Smooth muscle cell of the pulmonary artery (primary cell): ENCODE measurements at places on chromosomes 16 and 17. TPM values are rescaled to one million over a fixed set of nuclear protein-coding genes. Genes with fewer than 3 reads are reported as not detected.

IST1 gene
- total RNA-seq = 111 and 135 TPM in 2 replicates

SLC47A2 gene
- 0.85 TPM in 1 of 2 replicates, not detected in the other for total RNA-seq

GJD3 gene
- 1.6 and 5.9 TPM in 2 replicates for total RNA-seq

SLC16A13 gene
- 0.85 and 1.1 TPM in 2 replicates for total RNA-seq

NGFR gene
- total RNA-seq = 0.33 and 0.56 TPM in 2 replicates

SCNN1B gene
- not detected in 2 replicates for total RNA-seq

BRIP1 gene
- total RNA-seq = 1.7 and 3.2 TPM in 2 replicates

FKBP10 gene
- total RNA-seq = 1,081 and 1,383 TPM in 2 replicates

TP53TG3B gene
- not detected in 2 replicates for total RNA-seq

FSCN2 gene
- total RNA-seq = 2.0 and 11.0 TPM in 2 replicates

ADAD2 gene
- total RNA-seq = not detected in 2 replicates

EPX gene
- not detected in 2 replicates for total RNA-seq

TMED6 gene
- total RNA-seq = 0.20 and 0.23 TPM in 2 replicates

TOP2A gene
- total RNA-seq = 8.0 and 37.4 TPM in 2 replicates

CSH1 gene
- not detected in 2 replicates for total RNA-seq

E4F1 gene
- 24.2 and 32.3 TPM in 2 replicates for total RNA-seq

PABPN1L gene
- total RNA-seq = not detected in 2 replicates

SGCA gene
- total RNA-seq = 16.6 and 23.8 TPM in 2 replicates

CES2 gene
- 31.9 and 35.9 TPM in 2 replicates for total RNA-seq

DUS2 gene
- 15.8 and 18.9 TPM in 2 replicates for total RNA-seq

NIP7 gene
- 17.3 and 20.6 TPM in 2 replicates for total RNA-seq

CHMP1A gene
- 60.9 and 61.9 TPM in 2 replicates for total RNA-seq

ETV4 gene
- total RNA-seq = 1.2 and 1.3 TPM in 2 replicates

TBC1D3E gene
- 0.65 TPM in 1 of 2 replicates, not detected in the other for total RNA-seq

NPIPA5 gene
- total RNA-seq = 5.3 TPM in 1 of 2 replicates, not detected in the other

CTRL gene
- 0.30 and 0.85 TPM in 2 replicates for total RNA-seq

MTMR4 gene
- 53.8 and 76.7 TPM in 2 replicates for total RNA-seq

CACNG3 gene
- not detected in 2 replicates for total RNA-seq

WNT3 gene
- total RNA-seq = 1.0 and 1.4 TPM in 2 replicates

AXIN2 gene
- 1.9 and 5.0 TPM in 2 replicates for total RNA-seq

ABCA6 gene
- 12.4 and 42.6 TPM in 2 replicates for total RNA-seq

CCDC144A gene
- total RNA-seq = 8.8 and 11.7 TPM in 2 replicates

MYH13 gene
- total RNA-seq = not detected in 2 replicates

PLCD3 gene
- 39.2 and 85.5 TPM in 2 replicates for total RNA-seq

BICDL2 gene
- total RNA-seq = 0.40 and 0.46 TPM in 2 replicates

TMEM100 gene
- 0.07 and 3.1 TPM in 2 replicates for total RNA-seq

MPP3 gene
- 9.2 and 18.6 TPM in 2 replicates for total RNA-seq

CACNG5 gene
- total RNA-seq = not detected in 2 replicates

TMIGD1 gene
- not detected in 2 replicates for total RNA-seq

TERB1 gene
- total RNA-seq = 0.07 TPM in 1 of 2 replicates, not detected in the other

LITAFD gene
- total RNA-seq = not detected in 2 replicates

FOXC2 gene
- 5.0 and 6.4 TPM in 2 replicates for total RNA-seq

PPP1R1B gene
- total RNA-seq = 0.91 TPM in 1 of 2 replicates, not detected in the other

PLLP gene
- not detected in 2 replicates for total RNA-seq

CD7 gene
- 0.20 TPM in 1 of 2 replicates, not detected in the other for total RNA-seq

SYT17 gene
- 0.46 and 0.63 TPM in 2 replicates for total RNA-seq

TUBD1 gene
- total RNA-seq = 5.3 and 6.8 TPM in 2 replicates

DHRS7B gene
- total RNA-seq = 12.6 and 18.3 TPM in 2 replicates

SEPTIN12 gene
- total RNA-seq = not detected in 2 replicates

NKD1 gene
- 0.17 and 0.65 TPM in 2 replicates for total RNA-seq

NAGPA gene
- total RNA-seq = 16.2 and 25.8 TPM in 2 replicates
